ENCODE measurements at places on chromosomes 13 and 19.

- no peak for DNase-seq
Measured at GRCh38 chr13:26200811-26201210, 21.3 kb downstream of the RNF6 start.

- DNase-seq: no peak
Measured at GRCh38 chr19:13823256-13823655, 28.0 kb downstream of the ZSWIM4 start.

- no peak for DNase-seq
Measured at GRCh38 chr13:38863536-38863935, 127.1 kb downstream of the STOML3 start.

DNA sequence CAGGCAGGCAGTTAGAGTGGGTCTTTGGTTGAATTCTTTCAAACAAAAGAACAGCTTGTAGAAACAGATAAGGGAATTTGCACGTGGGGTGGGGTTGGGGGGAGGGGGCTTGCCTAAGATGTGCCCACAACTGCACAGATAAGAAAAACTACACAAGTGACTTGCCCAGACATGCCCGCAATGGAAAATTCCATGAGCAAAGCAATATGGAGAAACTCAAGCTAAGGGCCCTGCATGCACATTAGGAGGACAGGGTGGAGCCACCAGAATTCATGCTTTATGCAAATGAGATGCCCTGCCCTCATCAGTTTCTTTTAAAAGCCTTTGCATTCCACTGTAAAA, 755.6 kb upstream of the MIR17HG start:
- no peak for DNase-seq

DNA sequence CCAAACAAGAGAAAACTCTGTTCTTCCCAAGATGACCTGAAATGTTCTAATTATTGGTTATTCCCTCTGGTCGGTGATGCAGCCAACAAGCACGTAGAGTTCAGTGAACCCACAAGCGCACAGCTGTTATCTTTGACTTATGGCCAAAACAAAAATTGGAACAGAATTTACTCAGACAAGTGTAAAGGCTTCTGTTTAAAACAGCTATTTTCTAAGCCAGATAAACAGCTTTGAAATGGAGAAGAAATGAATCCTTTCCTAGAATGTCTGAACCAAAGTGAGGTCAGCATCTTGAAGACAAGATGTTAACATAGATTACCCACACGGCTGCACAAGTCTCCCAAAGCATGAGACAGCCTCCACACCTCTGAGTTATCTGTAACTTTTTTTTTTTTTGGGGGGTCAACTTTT, 669.2 kb downstream of the DIAPH3 start:
- DNase-seq: no peak

DNA sequence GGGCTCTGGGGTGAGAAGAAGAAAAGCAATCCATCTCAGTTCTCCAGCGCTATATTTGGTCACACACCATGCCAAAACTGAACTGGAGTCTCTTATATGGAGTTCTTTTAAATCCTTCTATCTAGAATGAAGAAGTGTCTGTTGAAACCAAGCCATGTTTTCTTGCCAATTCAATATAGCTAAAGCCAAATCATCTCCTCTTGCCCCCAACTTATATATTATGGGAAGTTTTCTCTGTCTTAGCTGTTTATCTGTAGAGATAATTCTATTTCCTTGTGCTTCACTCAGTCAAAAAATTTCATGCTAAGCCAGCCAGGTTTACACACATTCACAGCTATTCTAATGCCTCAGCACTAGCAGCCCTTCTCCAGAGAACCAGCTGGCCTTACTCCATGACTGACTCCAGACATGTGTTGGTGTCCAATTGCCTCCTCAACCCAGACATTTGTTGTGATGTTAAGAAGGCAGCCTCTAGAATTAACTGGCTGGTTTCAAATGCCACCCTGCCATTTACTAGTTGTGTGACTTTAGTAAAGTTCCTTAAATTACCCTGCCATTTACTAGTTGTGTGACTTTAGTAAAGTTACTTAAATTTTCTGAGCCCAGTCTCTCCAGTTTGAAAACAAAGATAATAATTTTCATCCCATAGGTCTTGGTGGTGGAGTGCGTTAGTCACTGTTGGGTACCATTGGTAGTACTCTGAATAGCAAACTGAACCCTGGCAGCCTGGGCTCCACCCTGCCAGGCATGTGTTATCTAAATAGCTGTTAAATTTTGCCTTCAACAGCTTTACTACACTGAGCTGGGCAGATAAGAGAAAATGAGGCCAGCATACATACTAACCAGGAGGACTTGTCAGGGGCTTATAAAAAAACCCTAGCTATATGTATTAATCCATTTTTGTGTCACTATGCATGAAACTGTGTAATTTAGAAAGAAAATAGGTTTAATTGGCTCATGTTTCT, 525.1 kb downstream of the LMO7 start:
- DNase-seq: no peak

DNA sequence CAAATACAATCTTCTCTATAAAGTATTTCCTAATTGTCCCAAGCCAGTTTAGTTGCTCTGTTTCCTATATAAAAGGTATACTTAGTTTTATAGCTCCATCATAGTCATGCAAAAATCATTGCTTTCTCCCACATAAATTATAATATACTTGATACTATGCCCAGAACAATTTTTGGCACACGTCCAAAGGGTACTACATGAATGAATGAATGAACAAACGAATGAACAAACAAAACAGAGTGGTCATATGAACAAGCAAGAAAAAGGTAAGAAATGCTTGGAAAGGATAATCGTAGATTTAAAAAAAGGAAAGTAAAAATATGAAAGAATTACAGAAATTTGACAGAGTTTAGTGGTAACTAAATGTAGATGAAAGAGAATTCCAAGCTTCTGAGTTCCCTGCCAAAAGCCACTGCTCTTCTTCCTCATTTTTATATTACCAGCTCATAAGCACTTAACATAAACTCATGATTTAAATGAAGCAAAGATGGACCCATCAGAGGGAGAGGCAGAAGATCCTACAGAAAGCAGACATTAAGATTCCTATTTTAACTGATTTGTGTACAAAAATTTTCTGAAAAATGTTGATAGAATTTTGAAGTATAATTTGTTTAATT, 123.2 kb downstream of the ENOX1 start:
- DNase-seq: no peak

- DNase-seq: no peak
Measured at GRCh38 chr19:38483016-38483630, 49.6 kb downstream of the RYR1 start.
